GDM1 (cell line): ENCODE measurements at places on chromosomes 4 and X.

GRCh38 chr4:386708-387105, 49.1 kb downstream of the ZNF141 start:
- no peak for DNase-seq

- no peak for DNase-seq
Observed at GRCh38 chr4:164215113-164215741, 538.7 kb upstream of the SMIM31 start.

GRCh38 chr4:7238300-7238960, 46.1 kb downstream of the SORCS2 start:
- DNase-seq = no peak

GRCh38 chrX:150094375-150094774, 156.1 kb upstream of the EOLA2 start:
- DNase-seq = no peak

- DNase-seq = no peak
Observed at GRCh38 chr4:41212616-41213203, 1.6 kb downstream of the APBB2 start.

DNA sequence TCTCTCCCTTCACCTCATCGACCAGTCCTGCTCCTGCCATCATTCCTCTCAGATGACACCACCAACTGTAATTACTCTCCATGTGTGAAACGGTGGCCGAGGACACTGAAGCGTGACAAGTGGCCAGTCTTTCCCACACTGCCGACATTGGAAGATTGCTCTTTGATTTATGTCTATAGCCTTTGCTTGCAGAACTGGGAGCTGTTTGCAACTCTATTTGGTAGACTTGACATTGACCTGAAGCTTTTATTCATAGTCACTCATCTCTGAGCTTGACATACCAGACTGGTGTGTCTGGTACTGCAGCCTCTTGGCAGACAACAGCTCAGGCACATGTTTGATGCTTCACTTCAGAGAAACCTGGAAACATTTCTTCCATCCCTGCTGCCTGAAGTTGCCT, 121.8 kb upstream of the GALNT7 start:
- no peak for DNase-seq

DNA sequence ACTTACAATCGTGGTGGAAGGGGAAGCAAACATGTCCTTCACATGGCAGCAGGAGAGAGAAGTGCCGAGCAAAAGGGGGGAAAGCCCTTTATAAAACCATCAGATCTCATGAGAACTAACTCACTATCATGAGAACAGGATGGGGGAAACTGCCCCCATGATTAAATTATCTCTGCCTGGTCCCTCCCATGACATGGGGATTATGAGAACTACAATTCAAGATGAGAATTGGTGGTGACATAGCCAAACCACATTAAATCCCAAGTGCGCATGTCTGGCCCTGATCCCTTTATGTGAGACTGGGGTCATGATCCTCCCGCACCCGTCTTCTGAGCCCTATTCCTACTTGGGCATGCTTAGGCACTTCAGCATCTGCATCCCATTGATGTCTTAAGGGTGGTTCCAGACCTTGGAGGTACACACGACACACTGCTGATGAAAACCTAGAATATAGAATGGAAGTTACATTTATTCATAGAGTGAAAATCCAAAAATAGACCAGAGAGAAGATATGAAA, 116.0 kb downstream of the PTTG2 start:
- DNase-seq = no peak

- no peak for DNase-seq
Observed at GRCh38 chr4:156583265-156583664, 388.3 kb downstream of the PDGFC start.
